Renal cortex interstitium (tissue), 15 donors: ENCODE measurements at places on chromosomes 3 and 15. TPM values are rescaled to one million over a fixed set of nuclear protein-coding genes. Genes with fewer than 3 reads are reported as not detected.

DNA sequence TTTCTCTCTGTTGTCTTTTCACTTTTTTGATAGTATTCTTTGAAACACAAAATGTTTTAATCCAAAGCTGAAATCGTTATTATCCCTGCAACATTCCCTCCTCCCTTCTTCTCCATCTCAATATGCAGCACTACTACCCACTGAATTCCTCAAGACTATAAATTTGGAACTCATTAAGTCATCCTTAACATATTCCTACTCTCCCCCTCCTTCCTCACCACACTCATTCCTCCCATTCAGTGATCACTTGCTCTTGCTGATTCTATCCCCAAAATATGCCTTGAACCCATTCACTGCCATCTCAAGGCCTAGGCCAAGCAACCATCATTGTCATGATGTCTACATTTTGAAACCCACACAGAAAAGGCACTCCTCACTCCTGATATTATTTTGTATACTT, 2.4 kb upstream of the PIK3R4 start:
- DNase-seq: no peak

GRCh38 chr15:85356276-85356675, 24.1 kb upstream of the AKAP13 start:
- no peak for DNase-seq

DNA sequence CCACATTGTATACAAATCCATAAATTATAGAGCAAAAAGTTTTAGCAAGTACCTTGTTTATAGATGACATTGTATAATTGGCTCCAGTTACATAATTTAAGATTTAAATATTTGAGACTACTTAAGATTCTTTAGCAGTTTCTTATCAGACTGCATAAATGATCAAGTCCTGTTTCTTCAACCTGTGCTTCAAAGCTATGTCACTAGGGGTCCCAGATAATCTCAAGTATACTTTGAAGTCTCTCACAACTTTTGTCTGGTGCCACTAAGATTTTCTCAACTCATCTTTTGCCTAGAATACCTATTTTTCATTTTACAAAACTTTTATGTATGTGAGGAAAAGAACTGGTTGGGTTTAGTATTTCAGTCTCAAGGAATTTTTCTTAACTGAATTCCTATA, 205.5 kb downstream of the STAG1 start:
- DNase-seq: no peak

DNA sequence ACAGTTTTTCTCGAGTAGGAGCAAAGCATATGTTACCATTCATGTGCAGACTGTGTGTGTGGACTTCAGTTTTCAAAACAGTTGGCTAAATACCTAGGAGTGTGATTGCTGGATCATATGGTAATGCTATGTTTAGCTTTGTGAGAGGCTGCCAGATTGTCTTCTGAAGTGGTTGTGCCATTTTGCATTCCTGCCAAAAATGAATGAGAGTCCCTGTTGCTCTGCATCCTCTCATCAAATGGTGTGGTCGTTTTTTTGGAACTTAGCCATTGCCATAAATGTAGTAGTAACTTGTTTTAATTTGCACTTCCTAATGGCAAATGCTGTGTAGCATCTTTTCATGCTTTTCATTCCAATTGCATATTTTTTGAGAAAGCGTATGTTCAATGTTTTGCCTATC, 77.2 kb upstream of the NDN start:
- no peak for DNase-seq

DNA sequence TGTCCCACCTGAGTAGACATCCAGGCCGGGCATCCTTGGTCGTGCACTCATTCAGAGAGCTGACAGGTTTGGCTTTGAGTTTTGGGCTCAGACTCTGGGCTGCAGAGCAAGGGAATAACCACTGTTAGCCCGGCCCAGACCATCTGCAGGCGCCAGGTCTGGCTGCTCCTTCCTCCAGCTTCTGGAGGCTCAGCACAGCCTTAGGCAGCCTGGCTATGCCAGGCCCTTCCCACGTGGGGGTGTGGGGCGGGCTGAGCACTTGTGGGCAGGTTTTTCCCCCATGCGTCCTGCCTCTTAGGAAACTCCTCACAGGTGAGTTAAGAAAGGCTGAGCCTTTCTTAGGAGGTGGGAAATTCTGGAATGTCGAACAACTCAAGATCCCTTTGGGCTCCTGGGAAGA, 11.2 kb downstream of the PLA2G4B start:
- no peak for DNase-seq

DNA sequence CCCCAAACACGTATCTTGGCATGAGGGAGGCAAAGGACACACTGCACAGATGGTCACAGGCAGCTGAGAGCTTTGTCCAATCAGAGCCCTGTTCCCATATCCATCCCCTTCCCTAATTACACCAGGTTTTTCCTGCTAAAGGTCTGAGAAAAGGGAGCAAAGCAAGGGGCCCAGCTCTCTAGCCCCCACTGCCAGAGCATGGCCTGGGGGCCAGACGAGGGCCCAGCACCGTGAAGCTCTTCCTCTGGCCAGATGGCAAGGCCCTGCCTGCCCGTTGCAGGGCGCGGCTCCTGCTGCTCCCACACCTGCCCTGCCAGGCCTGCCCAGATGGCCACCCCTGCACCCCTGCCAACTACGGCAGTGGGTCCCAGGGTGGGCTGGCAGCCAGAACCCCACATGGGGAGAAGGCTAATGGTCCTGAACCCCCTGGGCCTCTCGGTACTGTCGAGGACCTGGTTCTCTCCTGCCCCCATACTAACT, 3.2 kb downstream of the SHF start:
- DNase-seq: no peak

- DNase-seq: no peak
Measured at GRCh38 chr3:55362210-55362960, 124.7 kb downstream of the WNT5A start.

GRCh38 chr3:16864610-16865313, 20.0 kb upstream of the PLCL2 start:
- no peak for DNase-seq

GRCh38 chr3:88632226-88632625, 475.2 kb upstream of the EPHA3 start:
- DNase-seq: no peak

DNA sequence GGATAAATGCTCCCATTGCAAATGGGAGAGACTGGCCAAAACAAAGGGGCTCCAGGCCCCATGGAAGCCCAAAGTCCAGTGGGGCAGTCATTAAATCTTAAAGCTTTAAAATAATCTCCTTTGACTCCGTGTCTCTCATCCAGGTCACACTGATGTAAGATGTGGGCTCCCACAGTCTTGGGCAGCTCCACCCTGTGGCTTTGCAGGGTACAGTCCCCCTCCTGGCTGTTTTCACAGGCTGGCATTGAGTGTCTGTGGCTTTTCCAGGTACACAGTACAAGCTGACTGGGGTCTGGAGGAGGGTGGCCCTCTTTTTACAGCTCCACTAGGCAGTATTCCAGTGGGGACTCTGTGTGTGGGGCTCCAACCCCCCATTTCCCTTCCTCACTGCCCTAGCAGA, 45.9 kb downstream of the NIPA2 start:
- DNase-seq: no peak

GRCh38 chr3:63555767-63556166, 96.7 kb upstream of the SNTN start:
- no peak for DNase-seq

DNA sequence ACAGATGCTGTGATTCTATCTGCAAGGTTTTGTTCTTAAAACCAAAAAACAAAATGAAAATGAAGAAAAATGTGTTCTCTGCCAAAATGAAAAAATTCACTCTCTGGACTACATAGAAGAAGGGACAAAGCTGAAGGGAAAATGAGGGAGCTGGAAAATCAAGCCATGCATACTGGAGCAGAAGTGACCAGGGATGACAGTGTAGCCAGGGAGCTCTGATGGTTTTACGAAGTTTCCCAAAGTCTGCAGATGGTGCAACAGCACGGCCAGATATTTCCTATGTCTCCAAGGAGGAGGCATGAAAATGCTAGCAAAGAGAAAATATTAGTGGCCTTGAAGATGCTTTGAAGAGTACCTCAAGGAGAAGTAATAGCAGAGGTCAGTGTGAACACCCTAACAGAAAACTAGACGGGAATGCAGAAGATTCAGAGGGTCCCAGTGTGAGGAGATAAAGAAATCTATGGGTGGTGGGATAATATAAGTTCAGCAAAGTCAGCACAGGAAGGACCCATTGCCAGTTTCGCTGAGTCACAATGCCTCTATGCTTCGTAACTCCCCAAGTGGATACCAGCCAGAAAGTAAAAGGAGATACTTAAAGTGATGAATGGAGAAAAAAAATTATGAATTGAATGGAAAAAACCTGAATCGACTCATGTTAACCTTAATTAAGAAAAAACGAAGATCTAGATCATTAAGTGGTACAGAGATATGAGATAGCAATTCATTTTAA, 39.0 kb upstream of the POMGNT2 start:
- no peak for DNase-seq

GRCh38 chr15:92714077-92714476, 58.5 kb upstream of the FAM174B start:
- DNase-seq: peak; percentile 55

GRCh38 chr15:35095941-35096340, 10.8 kb upstream of the NANOGP8 start:
- DNase-seq: no peak

GRCh38 chr3:71956069-71956340, 171.1 kb upstream of the PROK2 start:
- no peak for DNase-seq

GRCh38 chr15:64285150-64285549, 70.8 kb downstream of the CSNK1G1 start:
- no peak for DNase-seq

DNA sequence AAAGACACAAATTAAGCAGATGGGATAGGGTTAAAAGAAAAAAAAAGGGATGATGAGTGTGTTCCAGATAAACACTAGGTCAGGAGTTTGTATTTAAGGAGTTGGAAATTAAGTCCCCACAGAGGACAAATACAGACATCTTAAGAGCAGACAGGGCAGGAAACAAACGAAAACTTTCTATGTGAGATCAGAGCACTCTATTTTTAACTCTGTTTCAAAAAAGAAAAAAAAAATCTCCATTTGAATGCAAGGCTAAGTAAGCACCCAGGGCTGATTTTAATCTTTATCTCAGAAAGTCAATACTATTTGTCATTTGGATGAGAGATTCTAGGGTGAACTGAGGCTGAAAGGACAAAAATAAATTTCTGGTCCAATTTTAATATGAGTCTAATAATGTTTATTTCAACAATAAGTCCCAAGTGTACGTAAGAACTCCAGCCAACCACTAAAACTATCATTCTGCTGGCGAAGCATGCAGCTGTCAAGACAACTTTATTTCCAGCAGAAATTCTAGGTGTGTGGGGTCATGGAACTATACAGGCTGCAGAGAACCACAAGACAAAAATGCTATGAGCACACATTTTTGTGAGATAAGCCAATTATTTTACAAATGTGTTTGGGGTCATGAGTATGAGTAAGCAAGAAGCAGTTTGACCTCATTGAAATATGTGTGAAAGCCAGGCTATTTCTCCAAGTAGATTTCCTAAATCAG, 186.1 kb downstream of the FMN1 start:
- DNase-seq: no peak

GRCh38 chr3:4492208-4493013, 737 bp upstream of the ITPR1 start:
- DNase-seq: no peak

DNA sequence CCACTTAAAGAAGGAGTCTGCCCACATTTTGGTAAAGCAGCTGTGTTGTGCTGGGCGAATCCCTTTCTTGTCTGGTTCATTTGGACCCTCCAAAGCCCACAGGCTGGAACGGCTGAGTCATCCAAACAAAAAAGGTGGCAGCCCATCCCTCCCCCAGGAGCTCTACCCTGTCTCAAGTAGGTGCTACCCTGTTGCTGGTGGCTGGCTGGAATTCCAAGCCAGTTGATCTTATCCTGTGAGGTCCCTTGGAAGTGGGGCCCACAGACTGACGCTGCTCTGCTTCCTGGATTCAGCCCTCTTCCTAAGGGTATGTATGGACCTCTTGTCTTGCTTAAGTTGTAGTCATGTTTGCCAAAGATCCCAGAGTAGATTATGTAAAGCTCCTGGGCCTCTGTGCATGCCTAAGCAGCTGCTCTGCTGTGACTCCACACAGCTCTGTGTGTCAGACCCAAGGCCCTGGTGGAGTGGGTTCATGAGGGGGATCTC, 44.5 kb downstream of the CCR1 start:
- DNase-seq: no peak

GRCh38 chr3:147940405-147941193, 531.4 kb downstream of the ZIC1 start:
- no peak for DNase-seq

DNA sequence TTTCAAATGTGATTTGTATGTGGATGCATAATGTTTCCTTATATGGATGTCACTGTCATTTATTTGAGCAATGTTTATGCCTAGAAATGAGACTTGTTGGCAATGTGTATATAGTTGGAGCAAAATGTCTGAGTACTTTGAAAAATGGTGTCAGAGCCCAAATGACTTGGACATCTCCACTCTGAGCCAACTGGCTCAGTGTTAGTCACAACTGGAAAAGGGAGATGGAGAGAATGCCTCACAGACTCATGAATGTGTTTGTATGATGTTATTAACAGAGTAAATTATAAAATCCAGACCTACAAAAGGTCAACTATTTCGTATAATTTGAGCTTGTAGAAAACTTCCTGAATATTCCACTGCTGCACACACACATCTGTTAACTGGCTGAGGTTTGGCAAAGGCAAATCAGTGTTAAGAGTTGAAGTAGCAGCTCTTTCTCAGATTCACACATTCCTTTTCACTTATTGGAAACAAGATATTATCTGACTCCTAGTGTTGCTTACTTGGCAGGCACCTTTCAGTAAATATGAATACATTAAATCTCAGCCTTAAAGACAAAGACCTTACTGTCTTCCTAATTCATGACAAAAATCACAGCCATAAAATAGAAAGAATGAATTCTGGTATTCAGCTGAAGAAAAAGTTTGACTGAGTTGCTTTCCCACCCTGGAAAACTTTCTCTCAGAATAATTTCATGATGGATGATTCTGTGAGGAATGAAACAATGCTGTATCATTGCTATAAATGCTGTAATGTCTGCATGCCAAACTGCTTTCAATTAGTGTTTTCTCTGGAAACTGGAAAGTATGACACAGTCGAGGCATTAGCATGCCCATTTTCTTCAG, 27.0 kb downstream of the ADIPOQ start:
- DNase-seq: no peak

DNA sequence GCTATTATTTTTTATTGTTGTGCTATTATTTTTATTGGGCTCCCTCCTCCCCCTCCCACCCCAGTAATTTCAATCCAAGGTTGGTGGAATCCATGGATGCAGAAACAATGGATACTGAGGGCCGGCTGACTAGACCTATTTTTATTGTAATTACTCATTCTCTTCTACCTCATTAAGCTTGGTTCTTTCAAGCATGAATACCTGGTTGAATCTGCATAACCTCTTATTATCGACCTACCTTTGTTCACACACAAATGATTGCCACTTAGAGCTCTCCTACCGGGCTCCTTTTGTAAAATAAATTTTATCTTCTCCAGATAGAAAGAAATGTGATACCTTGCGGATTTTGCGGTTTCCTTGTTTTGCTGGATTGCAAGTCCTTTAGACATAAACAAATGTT, 31.6 kb downstream of the BTD start:
- no peak for DNase-seq

Gene CCDC54
- polyA plus RNA-seq: 0.11 TPM

Gene ECE2
- polyA plus RNA-seq: not detected

Gene C3orf70
- 9.2 TPM for polyA plus RNA-seq

Gene TM4SF4
- 2.5 TPM for polyA plus RNA-seq
